ENCODE measurements at places on chromosomes 5 and 9.

- DNase-seq, result no peak
Measured at GRCh38 chr9:123725389-123725788, 204.5 kb downstream of the DENND1A start.

DNA sequence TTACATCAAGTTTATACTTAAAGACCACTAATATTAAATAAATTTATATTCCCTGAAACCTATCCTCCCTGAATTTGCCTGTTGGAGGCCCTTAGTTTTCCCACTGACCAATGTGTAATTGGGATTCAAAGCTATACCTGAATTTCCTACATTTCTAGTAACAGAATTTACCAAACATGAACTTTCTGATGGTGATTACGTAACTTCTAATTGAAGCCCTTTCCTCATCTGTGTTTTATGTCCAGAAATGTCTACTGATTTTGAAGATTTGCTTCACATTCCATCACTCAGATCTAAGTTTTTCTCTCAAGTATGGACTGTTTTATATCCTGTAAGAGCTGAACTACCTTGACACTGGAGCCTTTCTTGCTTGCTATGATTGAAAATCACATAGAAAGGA lies 12.8 kb downstream of the ZFP62 start:
- DNase-seq, result no peak

- no peak for DNase-seq
Measured at GRCh38 chr5:90289837-90290236, 119.7 kb downstream of the CETN3 start.

DNA sequence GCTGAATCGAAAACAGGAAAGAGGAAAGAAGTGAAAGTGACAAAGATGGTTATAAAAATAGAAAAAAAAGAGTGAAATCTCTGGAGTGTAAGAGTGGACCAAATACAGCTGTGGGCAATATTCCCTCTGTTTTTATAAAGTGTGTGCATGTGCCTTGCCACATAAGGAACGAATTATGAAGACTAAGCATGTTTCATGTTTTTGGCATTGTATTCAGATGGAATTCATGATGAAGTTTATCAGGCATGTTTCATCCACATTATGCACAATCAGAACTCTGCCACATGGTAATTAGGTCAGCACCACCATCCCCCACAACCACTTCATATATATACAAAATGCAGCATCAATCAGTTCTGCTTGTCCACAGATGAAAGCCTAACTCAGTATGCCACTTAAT lies 348.0 kb downstream of the ZNF608 start:
- no peak for DNase-seq

GRCh38 chr5:1793301-1793740 lies 6.3 kb downstream of the MRPL36 start:
- no peak for DNase-seq

GRCh38 chr5:155689406-155689805 lies 637.6 kb upstream of the SGCD start:
- DNase-seq, result no peak

- no peak for DNase-seq
Measured at GRCh38 chr9:131630205-131630831, 85.0 kb downstream of the PRRT1B start.

GRCh38 chr5:169650701-169651331 lies 13.7 kb downstream of the DOCK2 start:
- DNase-seq, result no peak

DNA sequence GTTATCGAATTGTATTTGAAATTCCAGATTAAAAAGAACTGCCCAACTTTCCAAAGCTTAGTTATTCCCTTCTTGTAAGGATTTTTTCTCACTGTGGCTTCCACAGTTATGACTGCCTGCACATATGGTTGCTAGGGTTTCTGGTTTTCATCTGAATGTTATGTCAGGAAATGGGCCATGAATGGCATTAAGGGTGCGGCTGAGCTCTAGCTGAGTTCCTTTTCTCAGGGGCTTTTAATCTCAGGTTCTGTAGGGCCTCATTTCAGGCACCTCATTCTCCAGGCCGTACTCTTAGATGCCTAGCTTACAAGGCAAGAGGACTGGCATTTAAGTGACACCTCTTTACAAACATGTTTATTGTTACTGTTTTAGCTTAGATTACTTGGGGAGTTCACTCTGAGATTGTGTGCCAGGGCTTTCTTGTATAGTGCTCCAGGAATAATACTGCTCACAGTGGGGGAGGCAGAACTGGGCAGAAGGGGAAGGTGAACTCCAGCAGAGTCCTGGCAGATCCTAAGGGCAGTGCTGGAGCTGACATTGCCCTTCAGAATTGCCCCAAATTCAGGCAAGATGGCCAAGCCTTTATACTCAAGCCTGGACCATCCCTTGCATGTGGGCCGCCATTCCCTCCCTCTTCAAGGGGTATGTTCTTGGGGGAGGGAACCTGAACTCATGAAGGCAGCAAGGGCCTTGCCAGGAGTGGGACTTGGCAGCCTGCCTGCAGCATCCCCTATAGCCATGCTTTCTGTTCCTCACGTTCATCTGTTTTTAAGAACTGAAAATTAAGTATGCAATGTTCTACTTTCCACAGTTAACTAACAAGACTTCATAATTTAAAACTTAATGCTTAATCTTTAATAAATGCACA lies 111.5 kb downstream of the KDM4C start:
- DNase-seq, result no peak

Measured in T-helper 17 cell (primary cell).